NCI-H774 (cell line): ENCODE measurements at places on chromosomes 13 and 19.

DNA sequence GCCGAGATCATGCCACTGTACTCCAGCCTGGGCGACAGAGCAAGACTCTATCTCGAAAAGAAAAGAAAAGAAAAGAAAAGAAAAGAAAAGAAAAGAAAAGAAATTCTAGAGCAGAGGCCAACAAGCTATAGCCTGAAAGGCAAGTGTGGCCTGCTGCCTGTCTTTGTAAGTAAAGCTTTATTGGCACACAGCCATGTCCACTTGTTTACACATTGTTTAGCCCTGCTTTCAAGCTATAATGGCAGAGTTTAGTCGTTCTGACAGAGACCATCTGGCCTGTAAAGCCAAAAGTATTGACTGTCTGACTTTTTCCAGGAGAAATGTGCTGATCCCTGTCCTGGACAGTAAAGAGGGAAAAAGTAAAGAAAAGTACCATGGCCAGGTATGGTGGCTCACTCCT is 18.3 kb downstream of the NWD1 start:
- DNase-seq = peak; percentile 80

- no peak for DNase-seq
Measured at GRCh38 chr13:21971662-21972621, 301.1 kb downstream of the FGF9 start.

DNA sequence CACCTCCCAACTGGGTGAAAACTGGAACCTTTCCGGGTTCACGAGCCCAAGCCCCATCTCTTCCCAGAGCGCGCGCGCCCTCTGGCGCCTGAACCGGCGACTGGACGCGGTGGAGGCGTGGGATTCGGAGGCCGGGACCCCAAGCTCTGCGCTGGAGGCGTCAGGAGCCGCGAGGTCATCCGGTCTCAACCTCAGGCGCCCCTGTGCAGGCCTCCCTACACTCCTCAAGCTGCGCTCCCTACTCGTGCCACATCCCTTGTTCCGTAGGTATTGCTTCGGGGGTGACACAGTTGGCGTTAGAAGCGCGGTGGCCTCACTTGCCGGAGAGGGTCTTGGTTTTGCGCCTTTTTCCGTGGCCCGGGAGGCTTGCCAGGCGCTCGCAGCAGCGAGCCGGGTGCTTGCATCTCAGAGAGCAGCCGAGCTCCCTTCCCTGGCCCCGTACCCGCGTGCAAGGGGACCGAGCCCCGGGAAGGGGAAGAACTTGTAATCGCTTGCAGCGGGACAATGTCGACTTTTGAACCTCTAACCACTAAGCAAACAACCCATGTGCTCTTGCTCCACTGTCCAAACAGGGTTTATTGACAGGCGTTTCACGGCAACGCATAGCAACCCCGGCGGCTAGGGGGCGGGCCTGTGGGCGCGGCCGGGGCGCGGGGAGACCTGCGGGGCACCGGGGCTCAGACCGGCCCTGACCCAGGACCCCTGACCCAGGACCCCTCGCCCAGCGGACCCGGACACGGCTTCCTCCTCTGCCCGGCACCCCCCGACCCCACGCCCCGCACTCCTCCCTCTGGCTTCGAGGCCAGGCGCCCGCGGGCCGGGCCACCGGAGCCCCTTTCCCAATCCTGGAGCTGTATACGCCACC is 8.5 kb downstream of the CDX2 start:
- peak; percentile 51 for DNase-seq

DNA sequence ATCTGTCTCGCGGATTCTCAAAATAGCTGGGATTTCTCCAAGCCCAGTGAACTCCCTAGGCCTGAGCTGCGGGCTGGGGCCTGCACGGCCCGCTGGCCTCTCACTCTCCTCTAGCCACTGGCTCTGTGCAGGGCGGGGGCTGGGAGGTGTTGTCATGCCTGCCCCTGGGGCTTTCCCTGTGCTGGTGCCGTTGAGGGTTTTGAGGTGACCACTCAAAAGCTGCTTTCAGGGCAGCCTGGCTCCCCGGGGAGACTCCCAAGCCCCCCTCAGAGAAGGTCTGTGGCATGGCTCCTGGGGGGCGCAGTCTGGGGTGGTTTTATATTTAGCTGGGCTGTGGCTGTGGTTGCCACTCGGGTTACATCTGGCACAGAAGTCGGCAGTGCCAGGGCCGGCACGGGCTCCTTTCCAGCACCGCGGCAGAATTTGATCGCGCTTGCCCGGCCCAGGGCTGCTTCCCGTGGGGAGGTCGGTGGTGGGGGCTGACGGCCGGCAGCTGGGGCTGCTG is 10.0 kb downstream of the NDUFB7 start:
- DNase-seq = no peak

DNA sequence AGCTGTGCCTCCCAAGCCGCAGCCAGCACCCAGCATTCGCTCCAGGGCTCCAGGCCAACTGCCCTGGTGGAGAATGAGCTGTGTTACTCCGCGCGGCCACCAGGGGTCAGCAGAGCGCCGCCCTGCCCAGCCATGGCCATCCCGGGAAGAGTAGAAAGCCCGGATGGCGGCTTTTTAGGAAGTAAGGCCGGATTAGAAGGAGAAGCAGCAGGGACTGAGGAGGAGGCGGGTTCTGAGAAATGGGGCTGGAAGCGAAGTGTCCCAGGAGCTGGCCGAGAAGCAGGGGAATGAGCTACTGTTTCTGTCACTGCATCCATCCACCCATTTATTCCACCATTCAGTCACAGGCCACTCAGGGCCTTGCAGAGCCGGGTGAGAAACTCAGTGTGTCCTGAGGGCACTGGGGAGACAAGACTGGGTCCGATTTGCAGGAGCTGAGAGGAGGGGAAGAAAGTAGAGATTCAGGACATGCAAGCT is 6.6 kb upstream of the NPAS1 start:
- DNase-seq = peak; percentile 53

- no peak for DNase-seq
Measured at GRCh38 chr19:15218501-15218900, 13.7 kb downstream of the EPHX3 start.

GRCh38 chr19:41426952-41427646 is at the start of gene B3GNT8:
B3GNT8 (minus strand) TSS chr19:41427374; CDS start chr19:41426778, 596 bp downstream.
- no peak for DNase-seq

GRCh38 chr19:8648240-8648639 is 17.8 kb downstream of the NFILZ start:
- no peak for DNase-seq

GRCh38 chr13:53694814-53695532 is 666.4 kb downstream of the OLFM4 start:
- no peak for DNase-seq

GRCh38 chr13:24274452-24275021 is 34.8 kb upstream of the C1QTNF9 start:
- no peak for DNase-seq

- DNase-seq = no peak
Measured at GRCh38 chr13:49629196-49629938, 1.1 kb downstream of the ARL11 start.

DNA sequence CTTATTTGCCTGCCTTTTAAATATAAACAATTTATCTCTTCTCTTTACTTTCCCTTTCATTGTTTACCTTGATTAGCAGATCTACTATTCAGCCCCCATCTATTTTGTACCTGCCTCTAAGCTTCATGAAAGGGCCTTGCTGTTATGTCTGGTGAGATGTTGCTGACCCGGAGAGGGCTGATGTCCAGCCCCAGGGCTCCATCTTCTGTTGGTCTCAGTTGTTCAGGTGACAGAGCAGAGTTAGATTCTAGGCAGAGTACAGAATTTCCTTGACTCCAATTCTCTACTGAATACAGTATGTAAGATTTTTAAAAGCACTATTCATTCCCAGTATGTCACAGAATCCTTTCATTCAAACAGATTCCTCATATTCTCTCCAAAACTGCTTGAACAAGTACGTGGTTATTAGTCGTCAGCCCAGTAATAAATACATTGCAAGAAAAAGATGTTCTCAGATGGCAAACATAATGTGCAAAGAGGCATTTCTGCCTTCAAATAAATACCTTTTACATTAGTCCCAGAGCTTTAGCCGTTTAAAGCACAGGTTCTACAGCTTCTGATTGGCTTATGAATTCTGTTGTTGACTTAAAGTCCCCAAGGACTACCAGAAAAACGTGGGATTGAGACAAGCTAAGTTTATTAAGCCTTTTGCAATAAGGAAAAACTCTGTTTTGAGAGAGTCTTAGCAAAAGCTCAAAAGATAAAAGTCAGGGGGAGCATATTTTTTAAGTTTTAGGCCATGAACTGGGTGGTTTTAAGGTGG is 159.1 kb downstream of the GPC5 start:
- no peak for DNase-seq
